Stimulated activated CD8-positive, alpha-beta memory T cell treated with anti-CD3 and anti-CD28 coated beads, Interleukin-4, amount 100 ng/mL, for 1 hour (primary cell): ENCODE measurements at places on chromosomes 4 and X.

GRCh38 chrX:10168226-10168625, 11.5 kb downstream of the CLCN4 start:
- no peak for DNase-seq

DNA sequence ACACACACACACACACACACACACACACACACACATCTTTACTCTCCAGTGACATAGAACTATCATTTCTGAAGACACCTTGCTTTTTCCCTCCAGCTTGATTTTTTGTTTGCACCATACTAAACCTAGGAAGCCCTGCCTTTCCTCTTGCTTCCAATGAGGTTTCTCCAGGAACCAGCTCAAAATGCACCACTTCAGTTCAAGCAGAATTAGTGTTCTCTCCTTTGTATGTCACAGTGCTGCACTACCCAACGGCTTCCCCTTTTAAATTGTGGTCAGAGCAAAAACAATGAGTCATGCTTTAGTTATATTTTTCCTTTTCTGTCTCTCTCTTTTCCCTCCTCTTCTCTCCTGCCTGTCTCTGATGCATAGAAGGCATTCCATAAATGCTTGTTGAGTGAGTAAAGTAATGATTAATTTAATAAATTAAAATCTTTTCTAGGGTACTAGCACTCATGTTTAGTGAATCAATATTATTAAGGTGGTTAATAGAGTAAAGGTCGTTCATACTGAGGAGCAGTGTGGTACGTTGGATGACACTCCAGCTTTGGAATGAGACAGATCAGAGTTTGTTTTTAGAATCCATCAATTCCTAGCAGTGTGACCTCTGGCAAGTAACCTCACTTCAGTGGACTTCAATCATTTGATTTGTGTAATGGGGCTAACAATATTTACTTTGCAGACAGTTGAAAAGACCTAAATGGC, 5.9 kb downstream of the RTL3 start:
- DNase-seq: no peak

DNA sequence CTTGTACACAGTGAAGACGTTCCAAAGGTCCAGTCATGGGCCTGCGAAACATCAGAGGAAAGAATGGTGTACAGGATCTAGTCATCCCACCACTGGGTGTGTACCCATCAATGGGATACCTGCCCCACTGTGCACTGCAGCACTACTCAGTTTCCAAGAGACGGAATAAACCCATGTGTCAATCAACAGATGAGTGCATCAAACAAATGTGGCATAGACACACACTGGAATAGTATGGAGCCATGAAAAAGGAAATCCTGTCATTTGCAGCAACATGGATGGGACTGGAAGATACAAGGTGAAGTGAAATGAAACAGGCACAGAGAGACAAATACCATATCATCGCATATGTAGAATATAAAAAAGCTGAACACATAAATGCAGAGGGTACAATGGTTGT, 48.0 kb downstream of the DHRSX start:
- DNase-seq: no peak

DNA sequence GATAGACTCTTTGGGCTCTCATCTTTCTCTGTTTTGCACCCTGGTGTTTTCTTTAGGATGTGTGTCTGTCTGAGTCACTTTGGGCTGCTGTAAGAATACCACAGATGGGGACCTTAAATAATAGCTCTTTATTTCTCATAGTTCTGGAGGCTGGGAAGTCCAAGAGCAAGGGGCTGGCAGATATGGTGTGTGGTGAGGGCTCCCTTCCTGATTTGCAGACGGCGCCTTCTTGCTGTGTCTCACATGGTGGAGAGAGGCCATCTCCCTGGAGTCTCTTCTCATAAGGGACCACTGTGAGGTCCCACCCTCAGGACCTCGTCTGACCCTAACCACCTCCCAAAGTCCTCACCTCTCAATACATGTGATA, 93.7 kb upstream of the ADRA2C start:
- DNase-seq: no peak

DNA sequence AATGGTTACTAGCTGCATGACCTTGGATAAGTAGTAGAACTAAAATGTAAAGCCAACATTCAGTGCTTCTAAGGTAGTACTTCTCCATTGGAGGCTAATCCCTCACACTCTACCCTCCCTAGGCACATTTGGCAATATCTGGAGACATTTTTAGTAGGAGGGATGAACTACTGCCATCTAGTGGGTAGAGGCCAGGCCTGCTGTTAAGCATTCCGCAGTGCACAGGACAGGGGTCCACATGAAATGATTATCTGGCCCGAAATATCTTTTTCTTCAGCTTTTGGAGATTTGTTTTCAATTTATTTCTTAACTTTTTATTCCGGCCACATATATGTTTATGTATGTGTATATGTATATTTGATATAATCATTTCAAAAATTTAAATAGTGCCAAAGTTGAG, 36.0 kb upstream of the SPANXC start:
- DNase-seq: no peak

DNA sequence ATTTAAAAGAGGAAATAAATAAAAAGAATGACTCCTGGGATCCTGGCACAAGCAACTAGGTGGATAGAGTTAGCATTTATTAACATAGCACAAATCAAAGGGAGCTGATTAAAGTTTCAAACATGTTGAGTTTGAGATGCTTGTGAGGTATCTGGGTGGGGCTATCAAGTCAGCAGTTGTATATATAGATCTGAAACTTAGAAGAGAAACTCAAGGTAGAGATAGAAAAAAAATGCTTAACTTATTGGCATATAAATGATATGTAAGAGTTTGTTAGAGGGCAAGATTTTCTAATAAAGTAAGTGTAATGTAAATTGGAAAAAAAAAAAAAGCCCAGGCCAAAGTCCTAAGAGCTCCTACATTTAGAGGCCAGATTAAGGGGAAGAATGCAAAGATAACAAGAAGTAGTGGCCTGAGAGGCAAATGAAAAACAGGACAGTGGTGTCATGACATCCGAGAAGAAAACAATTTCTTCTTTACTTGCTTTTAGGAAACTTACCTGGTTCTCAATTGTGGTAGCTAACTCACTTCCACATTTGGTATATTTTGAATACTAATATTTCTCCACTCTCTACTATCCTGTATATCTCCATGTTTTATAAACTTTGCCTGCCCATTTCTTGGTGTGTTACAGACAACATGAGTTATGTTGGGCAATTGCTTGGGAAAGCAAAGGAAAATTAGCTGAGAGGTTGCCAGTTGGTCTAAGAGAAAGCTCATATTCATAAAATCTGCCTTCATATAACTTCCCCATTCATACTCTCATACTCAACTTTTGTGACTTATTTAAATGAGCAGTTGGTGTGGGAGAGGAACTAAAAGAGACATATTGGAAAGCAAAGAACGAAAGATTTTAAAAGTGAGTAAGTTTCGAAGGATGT, 169.2 kb downstream of the PARM1 start:
- DNase-seq: no peak

- DNase-seq: no peak
Observed at GRCh38 chr4:68272860-68273259, 27.4 kb upstream of the TMPRSS11B start.

DNA sequence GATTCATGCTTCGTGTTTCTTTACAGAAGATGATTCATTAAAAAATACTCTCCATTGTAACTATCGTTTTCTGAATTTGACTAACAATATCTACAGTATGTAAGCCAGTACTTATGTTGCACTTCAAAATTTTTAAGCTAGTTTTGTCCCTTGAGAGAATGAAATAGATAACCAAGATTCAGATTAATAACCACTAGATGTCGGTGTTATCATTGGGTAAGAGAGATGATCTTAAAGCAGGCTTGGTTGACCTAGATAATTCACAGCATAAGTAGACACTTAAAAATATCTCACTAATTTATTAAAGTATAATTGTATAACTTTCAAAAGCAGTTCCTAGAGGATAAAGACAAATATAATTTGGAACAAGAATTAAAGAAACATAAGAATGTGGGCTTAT, 430.9 kb downstream of the C4orf33 start:
- no peak for DNase-seq

DNA sequence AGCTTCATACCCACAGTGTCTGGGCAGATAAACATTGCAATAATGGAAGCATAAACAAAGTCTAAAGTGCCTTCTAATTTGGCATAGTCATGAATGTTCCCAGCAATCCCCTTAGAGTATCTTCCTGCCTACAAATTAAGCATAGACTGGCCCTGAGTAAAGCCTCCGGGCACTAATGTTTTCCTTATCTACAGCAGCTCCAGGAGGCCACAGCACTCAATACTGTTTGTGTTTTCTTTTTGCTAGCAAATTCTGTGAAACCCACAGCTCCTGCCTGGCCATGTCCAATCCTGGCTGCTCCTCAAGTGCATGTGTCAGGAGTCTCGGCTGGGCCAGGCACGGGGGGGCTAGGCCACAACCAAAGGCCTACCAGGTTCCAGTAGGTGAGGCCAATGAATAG, 102.7 kb upstream of the TBC1D9 start:
- no peak for DNase-seq

DNA sequence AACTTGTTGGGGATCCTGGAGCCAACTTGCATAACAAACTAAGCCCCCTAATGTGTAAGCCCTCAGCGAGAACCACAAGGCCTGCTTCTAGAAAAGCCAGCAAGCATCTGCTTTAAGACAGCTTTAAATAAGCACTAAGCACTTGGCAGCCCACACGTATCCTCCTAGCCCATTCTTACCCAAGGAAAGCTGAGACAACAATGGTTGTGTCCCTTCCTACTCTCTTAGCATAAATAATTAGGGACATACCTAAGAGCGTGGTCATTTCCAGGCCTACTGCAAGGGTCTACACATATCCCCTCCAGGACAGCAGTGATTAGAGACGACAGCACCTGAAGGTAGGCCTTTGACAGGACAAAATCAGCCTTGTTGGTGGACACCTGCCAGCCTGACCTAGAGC, 322.8 kb upstream of the PPARGC1A start:
- no peak for DNase-seq

- no peak for DNase-seq
Observed at GRCh38 chr4:169293343-169294176, 22.8 kb upstream of the SH3RF1 start.

DNA sequence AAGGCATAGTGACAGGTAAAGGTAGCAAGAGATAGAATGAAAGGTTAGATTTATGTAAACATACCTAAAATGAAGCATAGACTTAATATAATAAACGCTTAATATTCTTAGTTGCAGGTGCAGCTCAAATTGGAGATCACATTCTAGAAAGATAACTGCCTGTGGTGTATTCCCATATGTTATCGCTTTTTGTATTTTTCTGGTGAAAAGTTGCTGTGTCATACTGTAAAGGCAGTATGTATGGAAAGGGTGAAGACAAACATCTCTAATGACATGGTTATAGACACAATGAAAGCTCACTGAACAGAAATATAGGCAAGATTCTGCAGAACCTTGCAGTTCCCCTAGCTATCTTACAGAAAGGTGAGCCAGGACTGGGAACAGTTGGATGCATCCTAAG, 240.3 kb downstream of the DCLK2 start:
- no peak for DNase-seq

DNA sequence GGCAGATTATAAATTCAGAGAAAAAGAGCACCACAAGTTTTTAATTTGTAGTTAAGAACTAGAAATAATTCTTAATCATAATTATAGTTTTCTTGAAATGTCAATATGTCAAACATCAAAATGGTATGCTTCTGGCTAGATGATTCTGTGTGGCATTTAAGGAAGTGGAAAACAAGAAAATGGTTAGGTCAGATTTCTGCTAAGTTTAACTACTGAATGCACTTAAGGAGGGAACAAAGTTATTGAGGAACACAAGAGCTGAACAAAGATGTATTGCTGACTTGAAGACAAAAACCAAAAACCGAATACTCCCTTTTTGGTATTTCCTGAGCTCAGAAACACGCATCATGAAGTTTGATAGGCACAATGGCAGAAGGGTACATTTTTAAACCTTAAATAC, 58.7 kb upstream of the GPR34 start:
- DNase-seq: no peak

GRCh38 chr4:173526027-173526482, 4.0 kb downstream of the HAND2 start:
- no peak for DNase-seq

DNA sequence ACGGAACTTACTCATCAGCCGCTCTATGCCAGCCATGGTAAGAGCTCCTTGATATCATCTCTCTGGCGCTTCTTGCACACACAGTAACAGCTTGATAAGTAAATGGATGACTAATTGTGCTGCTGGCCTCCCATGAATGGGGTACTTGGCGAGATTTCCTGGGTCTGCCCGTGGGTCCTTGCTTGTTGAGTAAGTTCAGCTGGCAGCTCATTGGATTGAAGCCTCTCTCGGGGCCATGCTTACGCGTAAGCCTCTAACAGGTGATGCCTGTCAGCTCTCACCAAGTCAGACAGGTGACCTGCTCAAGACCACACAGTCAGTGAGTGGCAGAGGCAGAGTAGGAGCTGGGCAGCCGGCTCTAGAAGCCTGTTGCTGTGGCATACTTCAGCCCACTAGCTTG, 7.7 kb downstream of the NSG1 start:
- DNase-seq: no peak

DNA sequence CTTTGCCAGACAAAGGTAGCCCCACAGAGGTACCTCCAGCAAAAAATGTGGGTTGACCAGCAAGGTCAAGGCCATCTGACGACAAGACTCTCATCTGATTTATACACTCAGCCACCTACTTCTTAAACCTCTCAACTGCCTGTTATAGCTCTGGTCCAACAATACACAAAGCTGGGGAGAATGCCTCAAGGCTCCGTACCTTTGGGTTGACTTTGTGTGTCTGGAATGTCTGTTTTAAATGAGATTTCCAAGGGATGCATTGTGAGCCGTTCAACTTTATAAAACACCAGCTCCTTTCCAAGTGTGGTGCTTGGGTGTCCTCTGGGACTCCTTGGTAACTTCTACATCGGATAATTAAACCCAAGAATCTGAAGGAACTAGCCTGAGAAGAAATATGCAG, 167.0 kb upstream of the RPL34 start:
- no peak for DNase-seq

GRCh38 chr4:102849579-102850104, 19.1 kb upstream of the CISD2 start:
- DNase-seq: no peak

- DNase-seq: no peak
Observed at GRCh38 chr4:12488672-12489071, 995.5 kb downstream of the RAB28 start.

DNA sequence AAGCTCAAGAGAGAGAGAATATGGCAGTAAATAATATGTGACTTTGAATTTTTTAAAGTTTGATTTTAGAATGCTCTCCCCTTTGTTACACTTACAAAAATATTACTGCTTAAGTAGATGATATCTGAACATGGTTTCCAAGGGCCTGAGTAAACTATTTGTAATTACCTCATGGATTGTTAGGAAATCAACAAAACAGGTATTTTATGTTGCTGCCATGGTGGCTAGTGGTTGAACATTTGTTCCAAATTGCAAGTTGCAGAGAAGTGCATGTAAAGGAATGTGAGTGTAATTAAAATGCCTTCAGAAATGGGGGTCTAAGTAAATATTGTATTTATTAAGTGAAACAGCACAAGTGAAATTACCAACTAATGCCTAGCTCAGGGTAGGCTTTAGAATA, 27.6 kb downstream of the SEPTIN11 start:
- DNase-seq: no peak

DNA sequence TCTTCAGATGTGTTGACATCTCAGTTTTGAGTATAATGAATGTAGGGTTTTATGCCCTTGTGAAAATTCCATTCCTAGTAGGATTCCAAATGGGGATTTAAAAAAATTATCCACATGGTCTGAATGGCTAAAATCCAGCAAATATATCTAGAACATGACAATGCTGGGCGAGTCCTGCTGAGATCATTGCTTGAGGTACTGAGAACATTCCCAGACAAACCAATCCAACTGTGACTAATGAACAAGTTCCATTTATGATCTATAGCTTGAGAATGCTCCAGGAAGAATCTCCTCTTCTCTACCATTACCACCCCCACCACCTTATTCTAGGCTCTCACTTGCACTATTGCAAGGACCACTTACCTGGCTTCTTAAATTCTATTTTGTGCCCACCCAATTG, 77.2 kb upstream of the IL1RAPL2 start:
- no peak for DNase-seq
